ENCODE measurements at places on chromosomes 7 and 10.

- no peak for DNase-seq
Observed at GRCh38 chr7:94253686-94254085, 141.0 kb upstream of the COL1A2 start.

DNA sequence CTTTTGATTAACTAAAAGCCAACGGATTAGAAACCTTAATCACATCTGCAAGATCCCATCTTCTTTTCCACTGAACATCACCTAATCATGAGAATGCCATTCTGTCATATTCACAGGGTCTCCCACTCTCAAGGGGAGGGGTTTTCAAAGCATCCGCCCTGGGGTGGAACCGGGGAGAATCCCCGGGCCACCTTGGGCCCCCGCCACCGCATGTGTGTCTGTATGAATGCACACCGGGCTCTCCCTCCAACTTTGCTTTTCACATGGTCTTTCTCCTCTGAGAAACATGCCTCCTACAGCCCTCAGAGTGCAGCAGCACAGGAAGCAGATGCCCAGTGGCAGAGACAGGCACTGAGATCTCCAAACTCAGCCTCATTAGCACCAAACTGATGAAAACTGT, 233.2 kb upstream of the PPP2R2D start:
- DNase-seq, result no peak

- DNase-seq, result no peak
Observed at GRCh38 chr7:43508461-43508860, 74.4 kb upstream of the STK17A start.

DNA sequence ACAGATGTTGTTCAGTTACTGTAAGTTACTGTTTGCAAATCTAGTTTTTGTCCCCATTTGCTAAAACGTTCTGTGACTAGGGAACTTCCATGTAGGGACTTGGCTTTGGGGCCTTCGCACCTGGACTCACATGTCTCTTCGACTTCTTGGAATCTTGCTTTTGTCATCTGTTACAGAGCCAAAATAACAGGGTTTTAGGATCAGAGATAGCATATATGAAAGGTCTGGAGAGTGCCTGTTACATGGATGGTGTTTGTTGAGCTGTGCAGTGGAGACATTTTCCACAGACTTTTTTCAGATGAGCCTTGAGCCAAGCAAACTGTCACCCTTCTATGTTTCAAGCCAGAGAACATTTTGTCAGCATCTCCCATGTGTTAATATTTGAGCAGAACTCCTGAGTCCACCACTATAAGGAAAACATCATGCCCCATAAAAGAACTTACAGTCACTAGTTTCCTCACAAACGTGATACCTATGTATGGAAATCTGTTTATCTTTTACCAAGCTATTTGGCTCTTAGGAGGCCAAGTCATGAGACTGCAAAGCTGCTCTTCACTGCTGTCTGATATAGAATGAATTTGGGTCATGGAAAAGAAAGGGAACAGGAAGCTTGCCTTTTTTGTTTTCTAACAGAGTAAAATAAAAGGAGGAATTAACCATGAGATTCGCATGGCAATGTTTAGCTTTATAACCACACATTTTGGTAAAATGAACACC, 818.6 kb upstream of the IGFBP3 start:
- no peak for DNase-seq

DNA sequence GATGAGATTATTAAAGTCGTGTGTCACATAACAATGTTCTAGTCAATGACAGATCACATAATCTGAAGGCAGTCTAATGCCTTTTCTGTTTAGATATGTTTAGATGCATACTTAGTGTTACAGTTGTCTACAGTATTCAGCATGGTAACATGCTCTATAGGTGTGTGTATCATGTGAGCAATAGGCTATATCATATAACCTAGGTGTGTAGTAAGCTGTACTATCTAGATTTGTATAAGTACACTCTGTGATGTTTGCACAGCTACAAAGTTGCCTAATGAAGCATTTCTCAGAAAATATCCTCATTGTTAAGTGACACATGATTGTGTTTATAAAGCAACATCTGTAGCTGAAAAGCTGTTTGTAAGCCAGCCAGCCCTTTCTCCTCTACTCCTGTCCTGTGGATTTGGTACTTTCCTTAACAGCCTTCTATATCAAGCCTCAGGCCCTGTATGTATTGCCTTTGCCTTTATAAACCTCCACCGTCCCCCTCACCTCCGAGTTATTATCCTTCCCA, 6.3 kb downstream of the HECTD2 start:
- no peak for DNase-seq

GRCh38 chr10:126734967-126735366, 64.5 kb upstream of the C10orf90 start:
- no peak for DNase-seq

- DNase-seq, result peak; percentile 53
Observed at GRCh38 chr7:15130666-15131541, 228.4 kb upstream of the DGKB start.

DNA sequence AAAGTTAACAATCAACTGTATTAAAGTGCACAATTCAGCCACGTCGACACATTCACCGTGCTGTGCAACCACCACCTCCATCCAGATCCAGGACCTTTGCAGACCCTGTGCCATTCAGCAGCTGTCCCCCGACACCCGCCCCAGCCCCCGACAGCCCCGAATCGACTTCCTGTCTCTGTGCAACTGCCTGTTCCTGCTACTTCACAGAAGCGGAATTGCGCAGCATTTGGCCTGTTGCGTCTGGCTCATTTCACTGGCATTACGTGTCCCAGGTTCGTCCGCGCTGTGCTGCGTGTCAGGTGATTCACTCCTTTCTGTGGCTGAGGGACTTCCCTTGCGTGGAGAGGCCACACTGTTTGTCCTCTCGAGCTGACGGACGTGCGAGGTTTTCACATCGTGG, 33.2 kb upstream of the DNAAF5 start:
- DNase-seq, result no peak

GRCh38 chr10:132447446-132448247, 50.6 kb downstream of the PWWP2B start:
- DNase-seq, result no peak

- peak; percentile 67 for DNase-seq
Observed at GRCh38 chr10:30534465-30535144, 94.9 kb downstream of the LYZL2 start.

DNA sequence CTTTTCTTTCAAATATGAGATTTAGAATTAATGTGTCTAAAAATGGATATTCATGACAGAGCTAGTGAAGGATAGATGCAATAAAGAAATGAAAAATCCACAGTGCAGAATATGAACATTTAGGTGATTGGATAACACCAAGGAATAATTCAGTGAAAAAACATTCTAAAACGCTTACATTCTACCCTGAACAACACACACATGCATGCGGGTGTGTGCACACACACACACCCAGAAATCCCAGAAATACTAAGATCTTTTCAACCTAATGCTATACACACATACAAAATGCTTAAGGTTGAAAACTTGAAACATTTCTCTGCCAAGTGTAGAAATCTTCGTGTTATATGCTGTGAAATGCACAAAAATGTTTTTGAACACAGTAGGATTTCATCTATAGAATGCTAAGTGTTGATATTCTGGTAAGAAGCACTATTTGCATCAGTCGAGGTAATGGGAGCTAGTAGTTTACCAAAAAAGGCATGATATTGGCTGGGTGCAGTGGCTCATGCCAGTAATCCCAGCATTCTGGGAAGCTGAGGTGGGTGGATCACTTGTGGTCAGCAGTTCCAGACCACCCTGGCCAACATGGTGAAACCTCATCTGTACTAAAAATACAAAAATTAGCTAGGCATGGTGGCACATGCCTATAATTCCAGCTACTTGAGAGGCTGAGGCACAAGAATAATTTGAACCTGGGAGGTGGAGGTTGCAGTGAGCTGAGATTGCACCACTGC, 600.6 kb downstream of the PHTF2 start:
- DNase-seq, result no peak

DNA sequence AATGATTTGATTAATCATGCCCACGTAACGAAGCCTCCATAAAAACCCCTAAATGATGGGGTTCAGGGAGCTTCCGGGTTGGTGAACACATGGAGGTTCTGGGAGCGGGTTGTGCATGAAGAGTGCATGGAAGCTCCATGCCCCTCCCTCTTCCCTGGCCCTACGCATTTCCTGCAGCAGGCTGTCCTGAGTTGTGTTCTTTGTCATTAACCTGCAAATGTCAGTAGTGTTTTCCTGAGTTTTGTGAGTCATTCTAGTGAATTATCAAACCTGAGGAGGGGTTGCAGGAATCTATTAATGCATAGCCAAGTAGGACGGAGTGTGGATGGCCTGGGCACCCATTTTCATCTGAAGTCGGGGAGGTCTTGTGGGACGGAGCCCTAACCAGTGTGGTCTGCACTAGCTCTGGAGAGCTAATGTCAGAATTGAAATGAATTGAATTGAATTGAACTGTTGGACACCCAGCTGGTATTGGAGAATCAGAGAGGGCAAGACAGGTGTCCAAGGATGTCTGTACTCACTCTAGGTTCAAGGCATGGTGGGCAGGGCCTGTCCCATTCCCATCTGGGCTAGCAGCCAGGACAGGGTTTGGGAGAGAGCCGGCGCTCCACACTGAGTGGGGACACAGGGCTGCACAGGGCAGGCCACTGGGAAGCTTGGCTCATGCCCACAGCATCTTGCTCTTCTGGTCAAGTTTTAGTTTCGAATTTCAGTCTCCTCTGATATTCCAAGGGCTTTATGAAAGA, 22.3 kb upstream of the ARHGAP22 start:
- DNase-seq, result no peak

GRCh38 chr7:36300696-36301350, 88.8 kb upstream of the ANLN start:
- DNase-seq, result no peak

DNA sequence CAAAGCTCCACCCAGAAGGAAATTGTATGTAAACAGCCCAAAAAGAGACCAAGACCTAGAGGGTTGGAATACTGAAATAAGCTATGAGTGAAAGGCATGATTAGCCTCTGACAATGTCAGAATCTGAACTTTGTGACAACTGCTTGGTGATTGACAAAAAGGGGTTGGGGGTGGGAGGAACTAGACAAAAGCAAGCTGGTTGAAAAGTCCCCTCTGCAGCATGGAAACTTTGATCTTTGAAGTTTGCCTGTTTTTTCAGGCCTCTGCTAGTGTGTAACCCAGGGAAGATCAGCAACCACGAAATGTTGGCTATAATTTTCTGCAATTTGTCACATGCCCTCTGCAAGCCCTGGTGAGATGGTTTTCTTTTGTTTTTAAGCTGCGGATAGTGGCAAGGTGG, 104.8 kb upstream of the SLC25A13 start:
- no peak for DNase-seq

DNA sequence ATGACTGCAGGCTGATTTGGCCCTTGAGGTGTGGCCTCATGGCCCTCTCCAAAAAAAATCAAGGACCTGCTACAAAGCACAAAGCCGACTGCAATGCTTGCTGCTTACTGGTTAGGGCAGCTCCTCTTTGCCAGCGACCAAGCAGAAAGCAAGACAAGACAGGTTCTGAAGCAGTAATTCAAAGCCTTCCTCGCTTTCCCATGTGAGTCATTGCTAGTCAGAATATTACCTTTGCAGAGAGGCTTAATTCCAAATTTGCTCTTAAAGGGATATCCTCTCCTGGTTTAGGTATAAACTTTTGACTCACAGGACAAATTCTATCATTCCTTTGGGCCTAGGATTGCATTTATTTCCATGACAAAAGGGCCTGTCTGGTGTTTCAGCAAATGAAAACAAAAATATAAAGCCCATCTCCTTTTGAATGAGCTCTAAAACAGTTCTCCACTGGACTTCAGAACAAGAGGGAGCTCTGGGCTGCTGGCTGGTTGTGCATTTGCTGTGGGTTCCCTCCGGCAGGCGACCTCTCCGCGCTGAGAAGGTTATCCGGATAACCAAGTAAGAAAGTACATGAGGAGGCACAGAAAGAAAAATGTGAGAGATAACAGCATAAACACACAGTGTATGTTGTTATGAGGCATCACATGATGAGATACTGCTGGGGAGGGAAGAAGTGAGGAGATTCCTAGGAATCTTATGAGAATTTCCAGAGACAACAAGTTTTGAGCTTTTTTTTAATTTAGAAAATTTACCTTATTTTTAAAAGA, 90.8 kb downstream of the EGFR start:
- DNase-seq, result no peak

DNA sequence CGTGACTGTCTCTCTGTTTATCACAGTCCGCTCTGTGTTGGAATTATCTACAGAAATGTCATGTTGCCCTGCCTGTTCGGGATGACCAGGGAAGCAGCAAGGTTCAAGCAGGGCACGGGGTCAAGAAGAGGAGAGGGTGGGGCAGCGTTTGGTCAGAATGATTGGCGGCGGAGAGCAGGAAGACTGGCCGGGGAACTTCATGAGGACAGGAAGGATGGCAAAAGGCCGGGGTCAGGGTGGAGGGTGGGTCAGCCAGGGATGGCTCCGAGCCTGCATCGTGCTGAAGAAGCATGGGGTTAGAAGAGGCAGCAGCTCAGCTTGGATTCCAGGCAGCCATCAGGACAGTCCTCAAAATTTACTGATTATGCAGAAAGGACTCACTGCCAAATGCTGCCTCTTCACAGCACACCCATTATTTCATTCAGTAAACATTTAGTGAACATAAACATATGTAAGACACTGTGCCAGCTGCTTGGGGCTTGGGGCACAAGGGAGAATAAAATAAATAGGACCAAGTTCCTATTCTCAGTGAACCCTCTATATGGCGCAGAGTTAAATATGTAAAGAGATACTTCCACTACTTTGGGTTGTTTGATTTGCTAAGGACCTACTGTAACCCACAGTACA, 42.8 kb downstream of the WNT2 start:
- DNase-seq, result no peak

- DNase-seq, result no peak
Observed at GRCh38 chr10:103307594-103307993, 30.7 kb downstream of the INA start.

DNA sequence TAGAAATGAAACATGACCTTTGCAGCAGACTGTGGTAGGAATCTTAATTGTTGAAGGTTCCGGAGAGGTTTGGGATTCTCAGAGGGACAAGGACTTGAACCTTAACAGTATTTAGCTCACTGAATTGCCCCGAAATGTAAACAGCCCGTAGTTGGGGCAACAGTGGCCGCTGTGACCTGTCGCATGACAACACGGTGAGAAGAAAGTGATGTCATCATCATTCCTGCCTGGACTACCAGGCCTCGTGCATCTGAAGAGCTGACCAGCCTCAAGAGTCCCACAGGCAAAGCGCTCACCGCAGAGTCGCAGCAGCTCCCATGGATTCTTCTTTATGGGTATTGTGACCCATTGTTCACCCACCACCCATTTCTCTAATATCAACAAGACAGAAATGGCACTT, 250.6 kb downstream of the KLF6 start:
- no peak for DNase-seq

- DNase-seq, result no peak
Observed at GRCh38 chr7:159066816-159067575, 77.7 kb downstream of the VIPR2 start.

GRCh38 chr7:30148951-30149459, 14.2 kb downstream of the MTURN start:
- DNase-seq, result no peak

Measured in SW 1271 (cell line).